ENCODE measurements at places on chromosomes 5 and 9.

DNA sequence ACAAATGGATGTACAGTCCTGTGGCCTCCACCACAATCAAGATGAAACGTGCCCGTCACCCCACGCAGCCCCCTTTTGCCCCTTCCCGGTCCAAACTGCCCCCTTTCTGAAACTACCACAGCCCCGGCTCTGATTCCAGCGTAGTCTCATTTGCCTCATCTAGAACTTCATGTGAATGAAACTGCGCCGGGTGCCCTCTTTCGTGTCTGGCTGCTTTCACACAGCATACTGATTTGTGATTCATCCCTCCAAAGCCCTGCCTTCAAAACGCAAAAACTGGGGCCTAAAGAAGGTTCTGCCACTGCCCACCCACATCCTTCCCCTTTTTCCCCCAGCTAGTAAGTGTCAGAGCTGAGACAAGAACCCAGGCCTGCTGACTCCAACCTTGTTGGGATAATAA, 31.5 kb upstream of the NCS1 start:
- no peak for DNase-seq

GRCh38 chr9:90969021-90969675, 167.5 kb downstream of the SYK start:
- DNase-seq, result no peak

DNA sequence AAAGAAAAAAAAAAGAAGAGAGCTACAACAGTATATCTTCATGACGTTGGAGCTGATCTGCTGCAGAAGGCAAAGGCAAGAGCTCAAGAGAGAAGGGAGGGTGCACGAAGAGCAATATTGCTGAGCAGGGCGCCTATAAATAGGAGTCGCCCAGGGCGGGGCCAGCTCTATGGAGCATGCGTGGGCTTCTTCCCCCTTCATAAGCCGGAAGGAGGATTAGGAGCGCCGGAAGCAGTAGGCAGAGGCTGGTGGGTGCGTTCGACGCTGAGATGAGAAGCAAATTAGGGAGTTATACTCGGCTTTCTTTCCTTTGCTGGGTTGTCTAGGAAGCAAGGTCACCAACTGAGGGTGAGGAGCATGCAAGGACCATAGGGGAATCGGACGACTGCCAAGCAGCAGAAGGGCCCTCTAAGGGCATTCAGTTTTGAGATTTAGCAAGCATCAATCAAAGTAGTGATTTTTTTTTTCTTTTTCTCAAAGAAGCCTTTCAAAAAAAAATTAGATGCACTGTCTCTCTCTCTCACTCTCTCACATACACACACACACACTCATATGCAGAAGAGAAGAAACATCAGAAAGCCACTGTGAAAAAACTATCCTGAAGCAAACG, 496.7 kb downstream of the ENC1 start:
- no peak for DNase-seq

- DNase-seq, result no peak
These were observed 93.1 kb upstream of the IFNK start for GRCh38 chr9:27430750-27431535.

GRCh38 chr5:140245341-140245740, 57.6 kb downstream of the PFDN1 start:
- no peak for DNase-seq

DNA sequence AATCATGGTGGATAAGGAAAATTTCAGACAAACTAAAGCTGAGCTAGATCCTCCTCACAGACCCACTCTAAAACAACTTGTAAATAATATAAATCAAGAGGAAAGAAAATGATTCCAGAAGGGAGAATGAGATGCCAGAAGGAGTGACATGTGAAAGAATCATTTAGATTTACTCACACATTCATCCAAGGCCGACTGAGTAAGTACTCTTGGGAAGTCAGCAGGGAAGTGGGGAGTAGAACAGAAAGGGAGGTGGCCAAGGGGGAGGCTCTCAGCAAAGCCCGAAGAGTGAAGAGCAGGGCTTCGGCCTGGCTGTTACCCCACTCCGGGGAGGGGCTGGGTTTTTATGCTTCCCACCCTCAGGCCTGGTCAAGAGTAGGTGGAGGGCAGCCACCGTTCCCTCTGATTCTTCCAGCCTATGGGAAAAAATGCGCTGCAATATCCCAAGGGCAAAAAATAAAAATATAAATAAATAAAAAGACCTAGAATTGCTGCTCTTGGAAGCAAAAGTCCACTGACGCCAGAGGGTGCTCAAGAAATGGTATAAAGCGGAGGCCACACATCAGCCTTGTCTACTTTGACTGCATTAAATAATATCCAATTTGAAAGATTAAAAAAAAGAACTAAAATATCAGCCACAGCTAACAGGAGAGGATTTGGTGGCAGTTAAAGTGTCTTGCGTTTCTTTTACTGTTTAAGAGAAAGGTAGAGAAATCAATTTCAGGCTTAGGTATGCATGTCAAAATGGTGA, 110.2 kb upstream of the COL5A1 start:
- DNase-seq, result no peak

GRCh38 chr5:40838086-40838485, 3.1 kb upstream of the RPL37 start:
- DNase-seq, result no peak

GRCh38 chr5:65150599-65151304, 331.0 kb downstream of the ADAMTS6 start:
- DNase-seq, result no peak

All from NCI-H1694 (cell line).